ENCODE measurements at places on chromosomes 6 and 20.

GRCh38 chr6:167933290-167933689 is 64.2 kb upstream of the KIF25 start:
- no peak for DNase-seq

GRCh38 chr6:17816921-17817611 is 110.3 kb upstream of the NUP153 start:
- no peak for DNase-seq

DNA sequence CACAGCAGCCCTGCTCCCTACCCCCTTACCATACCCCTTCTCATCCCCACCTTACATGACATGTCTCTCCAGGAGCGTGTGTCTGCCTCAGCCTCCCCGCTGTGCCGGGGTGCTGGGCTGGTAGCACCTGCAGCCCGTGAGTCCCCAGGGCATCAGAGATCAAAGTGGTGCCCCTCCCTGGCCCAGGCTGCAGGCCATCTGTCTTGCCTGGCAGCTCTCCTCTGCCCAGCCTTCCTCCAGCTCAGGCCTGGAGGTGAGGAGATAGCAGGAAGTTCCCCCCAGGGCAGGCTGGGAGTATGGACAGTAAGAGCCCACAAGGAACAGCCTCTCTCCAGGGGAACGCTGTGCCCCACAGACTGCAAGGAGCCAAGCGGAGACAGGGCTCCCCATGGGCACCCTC is 35.3 kb downstream of the GRM4 start:
- no peak for DNase-seq

DNA sequence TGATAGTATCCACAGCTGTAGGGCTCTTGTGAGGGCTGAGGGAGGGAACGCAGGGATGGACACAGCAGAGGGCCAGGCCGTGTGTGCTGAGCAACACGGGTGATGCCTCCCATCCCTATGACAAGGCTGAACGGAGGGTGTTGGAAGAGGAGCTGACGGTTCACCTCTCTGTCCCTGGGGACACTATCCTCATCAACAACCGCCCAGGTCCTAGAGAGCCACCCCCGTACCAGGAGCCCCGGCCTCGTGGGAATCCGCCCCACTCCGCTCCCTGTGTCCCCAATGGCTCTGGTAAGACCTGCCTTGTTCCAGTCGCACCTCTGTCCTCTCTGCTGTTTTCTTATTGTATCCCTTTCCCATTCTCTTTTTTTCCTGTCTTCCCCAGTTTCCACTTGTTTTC is 10.1 kb downstream of the DDR1 start:
- DNase-seq = no peak

DNA sequence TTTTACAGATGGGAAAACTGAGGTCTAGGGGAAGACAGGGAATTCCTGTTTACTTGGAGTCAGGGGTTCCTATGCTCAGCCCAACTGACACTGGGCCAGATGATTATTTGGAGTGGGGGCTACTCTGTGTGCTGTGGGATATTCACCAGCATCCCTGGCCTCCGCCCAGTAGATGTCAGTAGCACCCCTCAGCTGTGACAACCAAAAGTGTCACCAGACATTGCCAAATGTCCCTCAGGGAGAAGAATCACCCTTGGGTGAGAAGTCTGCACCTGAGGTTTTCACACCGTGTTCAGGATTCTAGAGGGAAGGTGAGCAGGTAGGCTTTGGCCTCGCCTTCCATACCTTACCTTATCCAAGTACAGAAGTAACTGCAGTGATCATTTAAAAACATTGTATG is 27.6 kb downstream of the CDH26 start:
- DNase-seq = no peak

DNA sequence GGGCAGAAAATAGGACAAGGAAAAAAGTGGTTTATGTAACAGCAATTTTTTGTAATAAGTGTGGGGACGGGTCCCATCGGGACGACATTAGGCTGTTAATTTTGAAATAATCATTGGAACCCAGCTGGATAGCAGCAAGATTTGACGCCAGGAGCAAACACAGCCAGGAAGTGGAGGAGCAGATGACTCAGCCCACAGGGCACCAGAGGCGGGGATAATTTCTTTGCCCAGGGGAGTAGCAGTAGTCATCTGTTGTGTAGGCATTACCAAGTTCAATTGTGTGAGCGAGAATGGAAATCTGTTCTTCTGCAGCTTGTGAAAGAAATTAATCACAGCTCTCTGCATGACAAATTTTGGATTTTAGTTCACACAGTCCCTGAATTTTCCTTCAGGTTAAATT is 22.6 kb upstream of the RIN2 start:
- DNase-seq = no peak

- no peak for DNase-seq
These were observed 277.2 kb downstream of the FRK start for GRCh38 chr6:115783402-115784061.

GRCh38 chr20:8062756-8063155 is 43.2 kb upstream of the TMX4 start:
- DNase-seq = no peak

DNA sequence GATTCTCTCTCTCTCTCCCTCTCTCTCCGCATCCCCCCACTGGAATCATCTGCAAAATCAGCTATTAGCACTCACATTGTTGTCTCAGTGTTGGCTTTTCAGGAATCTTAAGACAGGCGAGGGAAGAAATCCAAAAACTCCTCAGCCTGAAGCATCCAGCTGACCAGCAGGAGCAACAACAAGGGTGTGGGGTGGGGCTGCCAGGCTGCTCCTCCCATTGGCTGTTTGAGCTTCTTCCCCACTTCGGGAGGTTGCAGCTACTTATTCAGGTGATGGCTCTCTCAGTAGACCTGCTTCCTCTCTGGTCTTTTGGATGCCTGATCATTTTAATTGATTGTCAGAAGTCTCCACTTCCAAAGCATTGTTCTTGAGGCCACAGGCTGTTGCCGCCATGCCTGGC is 24.1 kb upstream of the SLC32A1 start:
- no peak for DNase-seq

GRCh38 chr20:57620274-57620990 is at the start of gene ZBP1:
TSS of gene ZBP1 (minus strand) at chr20:57620426. CDS start at chr20:57620295, 131 bp downstream.
- no peak for DNase-seq

DNA sequence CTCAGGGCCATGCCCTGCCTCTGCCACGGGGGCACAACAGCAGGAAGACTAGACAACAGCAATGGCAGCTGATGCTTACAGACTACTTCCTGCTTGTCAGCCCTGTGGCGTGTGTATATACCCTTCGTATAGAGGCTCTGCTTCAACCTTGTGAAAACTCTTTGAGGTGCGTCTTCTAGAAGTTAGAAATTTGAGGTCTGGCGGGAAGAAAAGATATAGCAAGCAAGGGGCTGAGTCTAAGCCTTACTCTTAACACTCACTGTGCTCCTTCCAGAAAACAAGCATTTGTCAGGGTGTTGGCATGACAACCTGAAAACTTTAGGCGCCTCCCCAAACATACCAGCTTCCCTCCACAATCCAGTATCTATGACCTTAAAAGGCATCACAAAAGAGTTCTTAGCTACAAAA is 33.3 kb downstream of the JPH2 start:
- DNase-seq = no peak

DNA sequence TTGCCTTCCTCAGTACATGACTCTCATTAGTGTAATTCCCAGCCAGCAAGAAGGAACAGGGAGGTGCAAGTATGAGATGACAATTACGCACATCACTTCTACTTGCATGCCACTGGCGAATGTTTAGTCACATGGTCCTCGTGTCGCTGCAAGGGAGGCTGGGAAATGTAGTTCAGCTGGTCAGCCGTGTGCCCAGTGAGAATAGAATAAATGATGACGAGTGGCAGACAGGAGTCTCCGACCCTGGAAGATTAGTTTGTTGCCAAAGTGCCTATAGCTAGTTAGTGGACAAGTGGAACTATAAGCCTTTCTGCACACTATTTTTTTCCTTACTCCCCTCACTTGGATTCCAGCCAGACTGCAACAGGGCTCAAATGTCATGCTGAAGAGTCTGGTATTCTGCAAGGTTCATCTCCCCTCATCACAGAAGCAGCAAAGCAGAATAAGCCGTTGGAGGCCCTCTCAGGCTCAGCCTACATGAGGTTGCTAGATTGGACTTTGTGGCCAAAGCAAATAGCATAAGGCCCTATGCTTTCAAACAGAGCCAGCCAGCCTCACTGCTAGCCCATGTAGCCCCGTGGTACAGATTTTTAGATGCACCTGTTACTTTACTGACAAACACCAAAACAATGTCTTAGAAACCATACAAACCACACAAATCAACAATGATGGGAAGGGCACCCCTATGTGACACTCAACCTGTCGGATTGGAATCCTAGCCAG is 9.7 kb downstream of the LINC00237 start:
- DNase-seq = no peak

- no peak for DNase-seq
These were observed 25.6 kb downstream of the SNX9 start for GRCh38 chr6:157848693-157849092.

DNA sequence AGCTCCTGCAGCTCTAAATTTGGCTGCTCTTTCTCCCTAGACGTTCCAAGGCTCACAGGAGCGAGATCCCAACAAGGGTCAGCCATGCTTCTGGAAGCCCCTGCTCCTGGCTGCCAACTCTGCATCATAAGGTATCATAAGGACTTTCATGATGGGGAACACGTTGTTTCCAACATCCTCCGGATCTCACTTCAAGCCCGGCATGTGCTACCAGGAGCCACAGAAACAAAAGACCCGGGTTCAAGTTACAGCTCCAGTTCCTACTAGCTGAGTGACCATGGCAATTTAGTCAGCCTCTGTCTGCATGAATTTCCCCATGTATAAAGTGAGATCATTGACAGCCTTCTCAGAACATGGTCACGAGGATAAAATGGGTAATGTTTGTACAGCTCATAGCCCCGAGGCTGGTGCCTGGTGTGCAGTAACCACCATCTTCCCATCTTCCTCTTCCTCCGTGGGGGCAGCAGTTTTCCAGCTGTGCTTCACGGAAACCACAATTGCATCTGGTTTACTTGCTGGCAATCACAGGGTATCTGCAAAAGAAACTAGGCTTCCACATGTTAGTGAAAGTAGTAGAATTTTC is 209.0 kb upstream of the ECI2 start:
- DNase-seq = no peak

GRCh38 chr6:40738551-40739193 is 151.5 kb upstream of the LRFN2 start:
- DNase-seq = no peak
